ENCODE measurements at places on chromosomes 11 and 22.

- peaks cover 27% of the 10 kb centered on the region for H3K36me3 ChIP-seq
- H3K27me3 ChIP-seq, result no peaks in the 10 kb centered on the region
- H3K4me3 ChIP-seq, result no peak overlapping the region
- no peak overlapping the region for H3K27ac ChIP-seq
Measured at GRCh38 chr22:29531419-29531818, 22.1 kb downstream of the THOC5 start.

- H3K36me3 ChIP-seq, result no peaks in the 10 kb centered on the region
- H3K27ac ChIP-seq, result peak overlapping the region; percentile 98
- H3K4me1 ChIP-seq, result peaks cover 6% of the 10 kb centered on the region
- peak overlapping the region; percentile 80 for H3K4me3 ChIP-seq
Measured at GRCh38 chr11:67614730-67615714, 8.3 kb downstream of the NDUFV1 start.

- H3K27me3 ChIP-seq, result peaks cover 10% of the 10 kb centered on the region
- H3K4me3 ChIP-seq, result no peak overlapping the region
- no peaks in the 10 kb centered on the region for H3K36me3 ChIP-seq
Measured at GRCh38 chr11:19721176-19721575, 8.5 kb downstream of the NAV2 start.

GRCh38 chr11:3795131-3796001 is 2.0 kb downstream of the NUP98 start:
- peaks cover 13% of the 10 kb centered on the region for H3K36me3 ChIP-seq
- DNase-seq, result no peak
- peaks cover 28% of the 10 kb centered on the region for H3K4me1 ChIP-seq

DNA sequence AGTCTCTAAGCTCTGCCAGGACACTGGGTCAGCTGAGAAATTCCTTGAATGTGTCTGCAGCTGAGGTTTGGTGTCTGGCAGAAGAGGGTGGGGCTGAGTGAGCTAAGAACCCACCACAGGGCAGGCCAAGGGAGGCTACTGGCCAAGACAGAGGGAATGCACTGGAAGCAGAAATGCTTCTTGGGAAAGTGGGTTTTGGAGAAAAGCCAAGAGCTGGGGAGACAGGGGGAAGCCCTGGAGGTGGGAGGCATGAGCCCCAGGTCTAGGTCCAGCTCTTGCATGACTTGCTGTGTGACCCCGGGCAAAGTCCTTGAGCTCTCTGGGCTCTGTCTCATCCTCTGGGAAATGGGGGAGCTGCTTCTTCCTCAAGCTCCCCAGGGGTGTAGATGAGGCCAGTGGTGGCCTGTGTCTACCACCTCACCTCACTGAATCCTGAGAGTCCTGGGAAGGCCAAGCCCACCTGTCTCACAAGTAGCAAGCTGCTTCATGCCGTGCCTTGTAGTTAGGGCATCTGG is 2.3 kb downstream of the MMP11 start:
- H3K4me1 ChIP-seq, result peaks cover 6% of the 10 kb centered on the region
- H3K4me3 ChIP-seq, result no peak overlapping the region
- H3K27ac ChIP-seq, result no peak overlapping the region
- no peaks in the 10 kb centered on the region for H3K36me3 ChIP-seq
- DNase-seq, result no peak

- no peak for DNase-seq
- no peaks in the 10 kb centered on the region for H3K36me3 ChIP-seq
- H3K4me3 ChIP-seq, result peak overlapping the region; percentile 15
- H3K27me3 ChIP-seq, result peaks cover 16% of the 10 kb centered on the region
Measured at GRCh38 chr11:1391165-1392075, 1.7 kb downstream of the BRSK2 start.

DNA sequence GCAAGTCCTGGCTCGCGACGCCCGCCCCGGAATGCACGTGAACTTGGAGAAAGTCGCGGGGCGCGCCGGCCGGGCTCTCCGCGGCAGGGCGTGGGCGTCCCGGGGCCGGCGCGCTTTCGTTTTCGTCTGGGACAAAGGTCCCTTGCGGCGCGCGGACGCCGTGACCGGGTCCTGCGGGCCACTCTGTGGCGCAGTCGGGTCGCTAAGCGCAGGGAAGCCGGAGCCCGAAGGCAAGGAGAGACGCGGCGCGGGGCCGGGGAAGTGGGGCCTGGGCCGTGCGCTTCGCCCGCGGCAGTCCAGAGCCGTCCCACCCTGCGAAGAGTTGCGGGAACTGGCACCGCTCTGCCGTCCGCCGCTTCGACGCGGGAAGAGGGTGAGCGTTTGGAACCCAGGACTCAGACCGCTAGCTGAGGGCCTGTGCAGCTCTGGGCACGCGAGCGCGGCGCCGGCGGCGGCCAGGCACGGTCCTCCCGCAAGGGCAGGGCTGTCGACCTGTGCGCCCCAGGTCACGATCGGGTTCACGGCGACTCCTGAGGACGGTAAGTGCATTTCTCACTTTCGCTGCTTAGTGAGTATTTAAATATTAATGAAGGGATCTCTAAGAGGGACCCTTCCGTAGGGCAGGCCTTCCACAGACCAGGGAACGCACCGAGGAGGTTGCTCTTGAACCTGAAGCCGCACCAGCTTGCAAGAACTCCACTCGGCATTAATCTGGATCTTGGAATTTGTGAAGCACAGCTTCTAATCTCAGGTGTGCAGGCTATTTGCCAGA is 78.0 kb upstream of the PPARA start:
- H3K4me3 ChIP-seq, result peak overlapping the region; percentile 77
- no peak overlapping the region for H3K27ac ChIP-seq
- DNase-seq, result peak; percentile 81
- no peaks in the 10 kb centered on the region for H3K27me3 ChIP-seq
- H3K4me1 ChIP-seq, result peaks cover 39% of the 10 kb centered on the region

GRCh38 chr11:1863352-1864216 is 10.7 kb downstream of the LSP1 start:
- DNase-seq, result no peak
- peak overlapping the region; percentile 14 for H3K27ac ChIP-seq
- no peaks in the 10 kb centered on the region for H3K27me3 ChIP-seq
- H3K4me3 ChIP-seq, result no peak overlapping the region

DNA sequence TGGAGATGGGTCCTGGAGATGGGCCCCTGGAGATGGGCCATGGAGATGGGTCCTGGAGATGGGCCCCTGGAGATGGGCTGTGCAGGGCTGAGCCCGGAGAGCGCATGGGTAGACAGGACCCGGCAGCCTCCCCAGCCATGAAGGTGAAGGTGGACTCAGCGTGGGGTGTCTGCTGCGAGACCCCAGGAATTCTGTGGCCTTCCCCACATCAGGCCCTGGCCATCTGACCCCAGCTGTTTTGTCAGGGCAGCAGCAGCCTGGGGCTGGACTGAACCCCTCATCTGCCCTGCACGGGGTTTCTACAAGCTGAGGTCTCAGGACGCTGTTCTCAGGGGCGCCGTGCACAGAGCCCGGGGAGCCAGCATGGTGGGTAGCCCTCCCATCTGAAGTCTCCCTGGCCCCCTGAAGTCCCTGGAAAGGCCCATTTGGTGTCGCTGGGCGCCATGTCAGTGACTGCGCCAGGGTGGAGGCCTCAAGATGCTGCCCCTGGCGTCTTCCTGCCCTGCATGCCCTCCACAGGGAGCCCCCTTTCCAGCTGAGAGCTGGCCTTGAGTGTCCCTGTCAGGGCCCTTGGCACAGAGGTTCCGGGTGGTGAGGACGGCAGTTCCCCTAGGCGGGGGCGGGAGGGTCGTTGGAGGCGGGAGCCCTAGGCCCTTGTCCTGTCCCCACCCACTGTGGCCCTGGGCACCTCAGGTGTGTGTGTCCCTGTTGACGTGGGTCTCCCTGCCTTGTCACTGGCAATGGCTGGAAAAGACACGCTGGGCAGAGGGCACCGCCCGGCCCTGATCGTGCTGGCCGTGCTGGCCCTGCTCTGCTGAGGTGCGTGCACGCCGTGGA is 5.4 kb downstream of the BRSK2 start:
- DNase-seq, result no peak
- no peaks in the 10 kb centered on the region for H3K36me3 ChIP-seq
- H3K4me1 ChIP-seq, result no peaks in the 10 kb centered on the region
- no peak overlapping the region for H3K27ac ChIP-seq
- peaks cover 16% of the 10 kb centered on the region for H3K27me3 ChIP-seq
- no peak overlapping the region for H3K4me3 ChIP-seq

DNA sequence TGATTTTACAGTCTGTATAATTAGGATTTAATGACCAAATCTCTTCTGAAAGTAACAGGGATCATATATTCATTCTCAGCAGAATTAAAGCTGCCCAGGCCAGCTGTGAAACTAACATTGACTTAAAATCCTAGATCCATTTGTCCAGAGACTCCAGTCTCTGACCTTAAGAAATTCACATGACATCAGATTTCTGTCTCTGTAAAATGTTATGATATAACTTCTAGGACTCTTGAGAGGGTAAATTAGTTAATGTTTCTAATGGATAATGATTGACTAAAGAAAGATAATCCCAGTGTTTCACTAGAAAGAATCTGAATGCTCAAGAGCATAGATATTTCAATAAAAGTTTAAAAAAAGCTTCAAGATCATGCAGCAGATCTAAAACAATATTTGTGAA is 6.3 kb downstream of the NOX4 start:
- H3K27ac ChIP-seq, result no peak overlapping the region
- DNase-seq, result no peak
- H3K4me3 ChIP-seq, result no peak overlapping the region
- H3K4me1 ChIP-seq, result no peaks in the 10 kb centered on the region
- H3K36me3 ChIP-seq, result no peaks in the 10 kb centered on the region

DNA sequence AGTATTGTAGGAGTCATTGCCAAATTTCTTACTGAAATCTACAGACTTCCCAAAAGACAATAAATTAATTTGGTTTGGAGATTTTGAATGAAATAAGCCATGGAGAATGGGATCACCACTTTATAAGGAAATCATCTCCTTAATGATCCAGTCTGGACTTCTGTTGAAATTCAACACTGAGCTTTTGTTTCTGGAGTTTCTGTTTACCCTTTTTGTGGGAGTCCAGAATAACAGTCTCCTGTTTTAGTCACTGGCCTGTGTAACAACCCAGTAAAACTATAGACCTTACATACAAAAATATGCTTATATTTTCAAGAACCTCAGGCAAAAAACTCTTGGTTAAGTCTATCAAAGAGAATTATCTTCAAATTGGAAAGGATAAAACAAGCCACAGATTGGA is 321.7 kb upstream of the PLET1 start:
- no peak overlapping the region for H3K27ac ChIP-seq
- no peak overlapping the region for H3K4me3 ChIP-seq
- peaks cover 5% of the 10 kb centered on the region for H3K4me1 ChIP-seq
- no peaks in the 10 kb centered on the region for H3K36me3 ChIP-seq
- no peaks in the 10 kb centered on the region for H3K27me3 ChIP-seq

DNA sequence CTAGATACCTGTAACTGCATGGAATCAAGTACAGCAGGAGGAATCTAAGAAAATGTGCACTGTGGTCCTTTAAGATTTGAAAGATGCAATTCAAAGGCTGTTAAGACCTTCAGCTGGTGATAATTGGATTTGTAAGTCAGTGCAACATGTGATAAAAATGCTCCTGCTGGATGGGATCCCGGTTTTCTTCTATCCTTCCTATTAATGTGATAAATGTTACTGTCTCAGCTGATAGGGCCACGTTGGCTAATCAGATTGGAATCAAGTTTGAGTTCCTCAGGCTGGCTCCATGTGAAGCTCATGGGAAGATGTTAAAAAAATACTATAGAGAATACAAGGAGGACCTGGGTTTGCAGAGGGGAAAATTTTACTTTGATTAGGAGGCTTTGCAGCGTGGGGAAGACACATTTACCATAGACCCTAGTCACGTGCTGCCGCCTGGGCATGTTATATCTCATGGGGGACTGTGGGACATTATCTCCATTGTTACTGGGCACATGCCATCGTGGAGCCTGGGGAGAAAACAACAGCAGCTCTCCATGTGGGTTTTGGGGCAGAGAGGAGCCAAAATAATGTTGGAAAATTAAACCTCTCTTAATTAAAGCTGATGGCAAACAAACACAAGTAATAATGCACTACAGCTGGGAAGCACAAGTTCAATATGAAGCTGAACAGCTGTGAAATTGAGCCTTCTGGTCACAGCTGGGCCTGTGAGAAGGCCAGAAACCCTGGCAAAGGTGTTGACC is 652.5 kb downstream of the NTM start:
- no peak overlapping the region for H3K4me3 ChIP-seq
- no peaks in the 10 kb centered on the region for H3K4me1 ChIP-seq
- H3K27me3 ChIP-seq, result no peaks in the 10 kb centered on the region

DNA sequence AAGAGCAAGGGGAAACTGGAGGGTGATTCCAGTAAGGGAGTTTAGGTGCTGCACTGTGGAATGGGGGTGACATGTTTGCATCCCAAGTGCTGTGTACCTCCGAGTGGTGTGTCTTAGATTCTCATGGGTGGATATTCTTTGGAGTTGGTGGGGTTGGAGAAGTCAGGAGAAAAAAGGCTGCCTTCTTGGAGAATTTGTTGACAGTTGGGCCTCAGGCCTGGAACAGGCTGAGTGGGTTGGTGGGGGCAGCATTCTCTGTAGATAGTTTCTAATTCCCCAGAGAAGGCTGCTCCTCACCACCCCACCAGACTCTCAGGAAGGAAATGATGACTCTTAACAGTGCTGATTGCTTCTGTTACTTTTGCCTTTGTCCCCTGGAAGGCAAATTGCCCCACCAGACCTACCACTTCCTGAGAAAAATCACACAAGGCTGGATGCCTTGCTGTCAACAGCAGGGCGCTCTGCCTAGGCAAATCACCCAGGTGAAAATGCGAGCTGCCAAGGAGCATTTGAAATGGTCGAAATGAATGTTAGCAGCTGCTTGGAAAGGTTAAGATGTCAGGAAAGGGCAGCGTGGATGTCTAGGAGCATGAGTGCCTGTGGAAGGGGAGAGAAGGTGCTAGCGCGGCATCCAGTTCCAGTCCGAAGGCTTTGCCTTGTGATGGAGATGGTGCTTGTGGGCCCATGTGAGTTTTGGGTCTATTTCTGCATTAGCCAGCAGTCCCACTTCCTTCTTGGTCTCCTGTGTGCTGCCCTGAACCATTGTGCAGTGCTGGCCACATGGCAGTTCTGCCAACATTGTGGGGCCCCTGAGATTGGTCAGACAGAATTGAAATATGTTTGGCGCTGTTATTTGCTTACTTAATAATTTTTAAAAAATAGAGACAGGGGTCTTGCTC is 29.7 kb upstream of the SORL1-AS1 start:
- peaks cover 10% of the 10 kb centered on the region for H3K36me3 ChIP-seq
- H3K4me1 ChIP-seq, result peaks cover 50% of the 10 kb centered on the region
- H3K27me3 ChIP-seq, result no peaks in the 10 kb centered on the region
- H3K27ac ChIP-seq, result peak overlapping the region; percentile 89
- peak; percentile 83 for DNase-seq

DNA sequence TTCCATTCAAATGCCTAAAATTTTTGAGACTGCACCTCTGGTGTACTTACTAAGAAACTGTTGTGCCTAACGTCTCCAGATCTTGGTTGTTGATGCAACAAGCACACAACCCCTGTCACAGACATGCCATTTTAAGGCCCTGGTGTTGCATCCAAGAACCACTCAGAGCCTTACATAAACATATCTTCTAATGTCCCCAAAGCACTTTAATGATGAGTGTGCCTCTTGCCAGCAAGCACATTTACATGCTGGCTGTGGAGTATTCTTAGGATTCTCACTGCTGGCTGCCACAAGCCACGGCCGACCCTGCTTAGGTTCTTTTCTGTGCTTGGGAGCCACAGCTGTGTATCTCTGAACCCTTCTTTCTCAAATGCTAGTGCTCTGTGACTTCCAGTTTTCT is 201.4 kb downstream of the ADAMTS15 start:
- H3K27me3 ChIP-seq, result peaks cover 8% of the 10 kb centered on the region
- no peaks in the 10 kb centered on the region for H3K36me3 ChIP-seq
- DNase-seq, result no peak
- no peak overlapping the region for H3K4me3 ChIP-seq
- no peaks in the 10 kb centered on the region for H3K4me1 ChIP-seq
